ENCODE measurements at places on chromosomes 5 and 9.

- DNase-seq = no peak
These were observed 38.3 kb upstream of the EGFL7 start for GRCh38 chr9:136624184-136624951.

- DNase-seq = no peak
These were observed 96.8 kb upstream of the NREP start for GRCh38 chr5:111853748-111854147.

DNA sequence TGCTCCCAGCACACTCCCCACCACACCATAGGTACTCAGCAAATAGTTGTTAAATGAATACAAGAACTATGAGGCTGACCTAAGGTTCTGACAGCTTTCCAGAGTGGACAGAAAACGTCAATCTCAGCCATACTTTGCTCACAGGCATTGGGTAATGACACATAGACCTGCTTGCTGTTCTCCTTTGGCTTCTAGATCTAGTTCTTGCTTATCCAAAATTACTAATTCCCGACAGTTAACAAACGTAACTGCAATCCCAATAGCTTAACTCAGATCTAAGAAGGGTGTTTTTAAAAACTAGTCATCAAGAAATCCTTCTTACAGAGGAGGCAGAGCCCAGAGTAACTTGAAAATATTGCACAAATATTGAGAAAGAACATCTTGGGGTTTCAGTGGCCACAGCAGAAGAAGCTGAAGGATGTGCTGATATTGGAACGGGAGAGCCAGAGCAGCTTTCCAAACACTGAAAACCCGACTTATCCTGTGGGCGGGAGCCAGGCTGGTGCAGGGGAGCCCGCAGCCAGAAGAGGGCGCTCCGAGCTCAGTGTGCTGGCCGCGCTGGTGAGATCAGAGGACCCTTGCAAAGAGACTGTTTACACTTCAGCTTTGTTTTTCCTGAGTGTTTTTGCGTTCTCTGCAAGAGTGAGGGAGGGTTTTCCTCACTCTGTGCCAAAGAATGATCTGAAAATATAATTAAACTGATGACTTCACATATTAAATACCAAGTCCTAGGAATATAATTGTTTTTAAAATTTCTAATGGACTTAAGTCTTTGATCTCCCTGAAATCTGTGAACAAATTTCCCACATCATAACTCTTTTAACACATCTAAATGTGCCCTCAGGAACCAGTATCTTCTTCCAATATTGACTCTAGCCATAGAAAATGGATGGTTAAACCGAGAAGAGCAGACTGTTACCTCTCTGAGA is 30.3 kb downstream of the FGF1 start:
- peak; percentile 64 for DNase-seq

- DNase-seq = no peak
These were observed 32.8 kb upstream of the GALNT10 start for GRCh38 chr5:154157483-154158378.

GRCh38 chr5:16574789-16575721 is 41.7 kb downstream of the RETREG1 start:
- DNase-seq = peak; percentile 47

GRCh38 chr5:501105-501830 is 23.0 kb downstream of the SLC9A3 start:
- DNase-seq = no peak

GRCh38 chr5:5316334-5316733 is 106.1 kb upstream of the ICE1 start:
- no peak for DNase-seq

- peak; percentile 57 for DNase-seq
These were observed 1.3 kb downstream of the HINT2 start for GRCh38 chr9:35813434-35814105.

Measured in ACHN (cell line).